Myocyte (in vitro differentiated cells): ENCODE measurements at places on chromosomes 6 and 20. TPM values are rescaled to one million over a fixed set of nuclear protein-coding genes. Genes with fewer than 3 reads are reported as not detected.
A peak's percentile ranks its signal among the peaks of the same experiment; 100 is the strongest.

Gene ASIP
- not detected in 2 replicates for total RNA-seq

Gene FRK
- 8.9 and 10.1 TPM in 2 replicates for total RNA-seq

Gene GPSM3
- 0.27 TPM in 1 of 2 replicates, not detected in the other for total RNA-seq

Gene ESR1
- 0.72 and 0.83 TPM in 2 replicates for total RNA-seq

Gene JPH2
- 263 and 339 TPM in 2 replicates for total RNA-seq

Gene UBE2J1
- 23.6 and 23.9 TPM in 2 replicates for total RNA-seq

Gene PRSS16
- not detected in 2 replicates for total RNA-seq

Gene BPIFB4
- total RNA-seq = not detected in 2 replicates

Gene CAGE1
- total RNA-seq = not detected in 2 replicates

DNA sequence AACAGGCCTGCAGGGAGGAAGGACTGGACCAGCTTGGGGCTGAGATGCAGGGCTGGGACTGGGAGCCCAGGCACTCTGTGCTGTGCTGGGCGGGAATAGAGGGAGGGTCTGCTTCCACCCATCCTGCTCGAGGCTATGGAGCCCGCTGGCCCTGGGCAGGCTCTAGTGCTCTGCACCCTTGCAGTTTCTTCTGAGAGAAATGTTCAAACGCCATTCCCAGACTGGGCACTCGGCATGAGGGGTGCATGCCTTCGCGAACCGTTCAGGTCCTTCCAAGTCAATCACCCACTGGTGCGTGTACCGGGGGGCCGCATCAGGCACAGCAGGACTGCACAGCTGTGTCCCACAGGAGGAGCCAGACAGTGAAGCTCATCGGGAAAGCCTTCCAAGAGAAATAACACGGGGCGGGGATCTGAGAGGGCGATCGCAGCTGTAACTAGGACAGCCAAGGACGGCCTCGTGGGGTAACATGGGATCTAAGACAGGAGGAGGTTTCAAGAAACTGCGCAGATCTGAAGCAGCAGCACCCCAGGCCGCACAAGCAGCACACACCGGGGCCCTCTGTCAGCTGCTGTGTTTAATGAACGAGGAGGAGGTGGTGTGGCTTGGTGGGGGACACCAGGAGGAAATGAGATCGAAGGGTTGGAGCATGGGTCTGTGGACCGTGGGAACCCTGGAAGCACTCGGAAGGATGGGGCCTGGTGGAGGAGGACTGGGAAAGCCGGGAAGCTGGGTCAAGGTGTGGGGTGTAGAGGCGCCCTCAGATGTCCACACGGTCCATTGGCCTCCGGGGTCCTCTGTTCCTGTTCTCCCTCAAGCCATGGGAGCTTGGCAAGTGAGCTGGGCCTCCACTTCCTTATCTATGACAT, 26.1 kb upstream of the PYGB start:
- no peak for DNase-seq

DNA sequence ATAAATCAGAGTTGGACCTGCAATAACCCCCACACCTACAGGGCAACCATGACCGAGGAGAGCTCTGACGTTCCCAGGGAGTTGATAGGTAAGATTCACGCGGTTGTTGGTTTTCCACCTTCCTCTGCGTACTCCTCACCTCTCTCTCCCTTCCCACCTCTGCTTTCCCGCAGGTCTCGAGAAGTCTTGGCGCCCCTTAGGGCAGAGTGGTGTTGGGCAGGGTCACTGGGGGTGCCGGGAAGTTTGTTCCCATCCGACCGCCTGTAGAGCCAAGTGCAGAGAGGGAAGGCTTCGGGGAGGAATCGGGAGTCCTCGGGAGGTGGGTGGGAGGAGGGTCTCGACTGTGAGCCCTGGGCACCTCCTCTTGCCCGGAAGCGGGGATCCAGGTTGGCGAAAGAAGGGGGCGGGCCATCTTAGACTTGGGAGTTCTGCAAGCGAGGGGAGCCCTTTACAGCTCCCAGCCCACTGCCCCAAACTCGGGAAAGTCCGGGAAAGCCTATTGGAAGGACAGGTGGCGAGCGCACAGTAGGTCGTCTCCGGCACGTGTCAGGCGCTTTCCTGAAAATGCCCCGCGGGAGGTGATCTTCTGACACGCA, 672 bp downstream of the CARMIL1 start:
- peak; percentile 20 for DNase-seq

GRCh38 chr6:33817489-33817888, 13.7 kb upstream of the MLN start:
- DNase-seq = no peak

DNA sequence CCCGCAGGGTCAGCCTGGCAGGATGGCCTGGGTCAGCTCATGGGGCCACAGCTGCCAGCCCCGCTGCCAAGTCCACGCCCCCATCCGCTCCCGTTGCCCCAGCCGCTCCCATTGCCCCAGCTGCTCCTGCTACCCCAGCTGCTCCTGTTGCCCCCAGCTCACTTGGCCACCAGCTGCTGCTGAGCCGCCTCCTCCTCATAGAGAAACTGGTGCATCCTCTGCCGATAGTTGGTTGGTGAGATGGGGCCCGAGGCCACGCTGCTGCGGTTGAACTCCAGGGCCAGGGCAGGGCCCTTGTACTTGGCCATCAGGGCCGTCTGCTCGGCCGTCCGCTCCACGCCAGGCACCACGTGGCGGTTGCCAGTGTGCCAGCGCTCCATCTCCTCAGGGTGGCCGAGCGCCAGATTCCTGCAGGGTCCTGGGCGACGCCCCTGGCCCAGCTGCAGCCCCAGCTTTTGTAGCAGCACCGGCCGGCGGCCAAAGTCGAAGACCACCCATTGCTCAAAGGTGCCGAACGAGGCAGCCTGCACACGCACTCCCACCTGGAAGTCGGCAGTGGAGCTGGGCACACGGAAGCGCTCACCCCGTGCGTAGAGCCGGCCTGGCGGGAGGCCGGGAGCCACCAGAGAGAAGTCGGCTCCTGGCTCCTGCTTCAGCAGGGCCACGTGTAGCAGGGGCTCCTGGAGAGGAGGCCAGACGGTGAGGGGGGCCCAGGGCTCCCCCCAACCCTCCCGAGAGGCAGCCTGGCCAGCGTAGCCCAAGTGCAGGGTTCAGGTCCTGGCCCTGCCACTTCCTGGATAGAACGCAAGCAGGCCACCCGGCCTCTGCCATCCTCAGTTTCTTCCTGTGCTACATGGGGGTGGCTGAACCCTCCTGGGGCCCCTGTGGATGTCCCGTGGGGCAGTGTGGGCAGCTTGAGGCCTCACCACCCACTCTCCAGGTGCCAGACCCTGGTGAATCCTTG, 4.8 kb downstream of the HELZ2 start:
- no peak for DNase-seq

DNA sequence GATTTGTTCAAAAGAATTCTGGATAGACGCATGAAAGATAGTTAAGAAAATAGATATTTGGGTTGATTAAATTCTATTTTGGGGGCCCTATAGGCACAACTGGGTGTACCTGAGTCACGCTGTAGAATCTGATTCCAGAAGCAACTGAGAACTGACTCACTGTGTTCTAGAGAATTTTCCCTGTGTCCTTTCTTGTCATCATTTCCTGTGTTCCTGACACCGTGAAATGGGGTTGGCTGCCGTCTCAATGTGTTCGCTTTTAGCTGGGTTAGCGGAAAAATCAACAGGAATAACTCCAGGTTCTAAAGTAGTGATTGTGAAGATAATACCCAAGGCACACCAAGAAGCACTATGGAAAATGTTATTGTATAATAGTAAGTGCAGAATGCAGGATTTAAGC, 5.0 kb downstream of the GCNT2 start:
- DNase-seq = no peak

DNA sequence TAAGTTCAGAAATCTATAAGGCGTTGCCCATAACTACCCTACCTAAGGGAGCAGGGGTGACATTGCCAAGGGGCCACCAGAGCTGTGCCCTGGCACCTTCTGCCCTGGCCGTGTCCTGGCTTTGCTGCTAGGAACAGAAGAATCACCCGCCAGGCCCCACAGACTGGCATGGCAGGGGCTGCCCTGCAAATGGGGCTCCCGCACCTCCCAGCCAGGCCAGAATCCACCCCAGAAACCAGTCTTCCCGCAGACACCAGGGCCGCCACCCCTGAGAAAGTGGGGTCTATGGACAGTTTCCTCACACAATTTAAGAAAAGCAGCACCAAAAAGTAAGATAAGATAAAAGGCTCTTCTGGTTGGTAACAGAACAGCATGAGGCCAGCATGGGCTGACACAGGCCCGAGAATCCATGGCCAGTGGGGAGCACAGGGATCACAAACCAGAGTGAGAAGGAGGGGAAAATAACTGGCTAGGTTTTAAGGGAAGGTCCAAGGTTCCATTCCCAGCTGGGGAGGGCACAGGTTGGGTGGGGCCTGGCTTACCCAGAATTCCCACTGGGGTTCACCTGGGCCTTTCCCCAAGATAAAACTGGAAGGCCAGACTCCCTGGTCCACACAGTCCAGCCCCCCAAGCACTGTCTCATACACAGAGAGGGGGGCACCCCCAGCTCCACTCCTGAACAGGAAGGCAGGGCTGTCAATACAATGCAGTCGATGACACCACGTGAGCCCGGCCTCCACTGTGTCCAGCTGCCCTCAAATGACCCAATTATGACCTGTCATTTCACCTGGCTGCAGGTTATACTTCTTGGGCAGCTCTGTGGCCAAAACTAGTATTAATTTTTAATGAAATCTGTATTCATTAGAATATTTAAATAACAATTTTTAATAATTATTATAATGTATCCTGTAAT, 59.4 kb downstream of the PYGB start:
- DNase-seq = no peak

DNA sequence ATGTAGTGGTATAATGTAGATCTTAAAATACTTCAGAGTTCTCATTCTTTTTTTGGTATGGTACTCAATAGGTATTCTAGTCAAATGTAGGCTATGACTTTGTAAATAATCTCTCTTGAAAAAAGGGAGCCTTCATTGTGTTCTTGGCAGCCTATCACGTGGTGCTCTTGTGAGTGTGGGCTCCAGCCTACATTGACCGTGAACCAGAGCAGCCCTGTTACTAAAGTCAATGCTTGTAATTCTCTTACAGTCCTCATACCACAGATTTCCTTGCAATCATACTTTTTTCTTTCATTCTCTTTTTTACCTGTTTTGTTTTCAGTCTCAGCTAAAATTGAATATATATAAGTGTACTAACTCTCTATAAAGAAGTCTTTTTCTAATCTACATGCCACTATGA, 31.1 kb downstream of the ARID1B start:
- no peak for DNase-seq

GRCh38 chr6:56808871-56809359, 146.0 kb upstream of the BEND6 start:
- peak; percentile 99 for DNase-seq

DNA sequence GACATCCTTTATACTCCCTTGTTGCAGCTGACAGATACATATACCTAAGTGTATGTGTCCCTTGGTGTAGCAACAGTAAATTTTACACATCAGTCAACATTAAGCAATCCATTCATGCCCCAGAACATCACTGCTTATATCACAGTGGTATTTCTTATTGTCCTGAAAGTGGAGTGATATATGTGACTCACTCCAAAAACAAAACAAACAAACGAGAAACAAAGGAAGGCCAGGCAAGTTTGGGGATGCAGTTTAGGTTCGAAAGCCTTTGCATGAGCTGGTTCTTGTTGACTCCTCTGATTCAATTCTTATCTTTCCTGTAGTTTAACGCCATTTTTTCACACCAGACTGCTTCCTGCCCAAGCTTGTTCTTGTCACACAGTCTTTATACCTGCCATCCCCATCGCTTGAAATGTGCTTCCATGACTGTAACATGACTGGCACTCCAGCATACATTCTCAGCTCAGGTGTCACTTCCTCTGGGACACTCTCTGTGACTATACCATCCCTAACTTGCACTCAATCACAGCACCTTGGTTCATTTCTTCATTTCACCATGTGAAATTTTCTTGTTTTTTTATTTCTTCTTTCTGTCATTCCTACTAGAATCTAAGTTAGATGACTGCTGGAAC, 125.0 kb upstream of the TSHZ2 start:
- DNase-seq = no peak

DNA sequence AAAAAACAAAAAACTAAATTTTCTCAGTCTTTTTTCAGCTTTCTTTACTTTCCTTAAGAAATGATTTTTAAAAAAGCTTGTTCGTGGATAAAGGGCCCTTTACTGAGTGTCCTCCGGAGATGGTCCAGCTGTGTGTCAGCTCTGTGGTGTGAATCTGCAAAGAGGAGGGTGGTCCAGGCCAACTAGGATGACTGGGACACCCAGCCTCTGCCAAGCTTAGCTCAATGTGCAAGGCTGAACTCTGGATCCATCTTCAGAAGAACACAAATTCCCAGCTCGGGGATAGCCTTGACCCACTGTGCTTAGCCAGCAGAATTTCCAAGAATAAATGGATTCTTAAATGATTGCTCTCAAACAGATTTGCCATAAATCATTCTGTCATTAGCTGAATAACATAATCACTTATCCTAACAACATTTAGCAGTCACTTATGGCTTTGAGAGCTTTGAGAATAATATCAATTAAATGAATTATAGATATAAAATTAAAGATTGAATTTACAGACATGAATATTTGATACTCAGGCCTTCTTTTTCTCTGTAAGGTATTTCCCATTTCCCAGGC, 14.2 kb upstream of the CALHM5 start:
- DNase-seq = no peak

GRCh38 chr6:159427771-159428170, 258.6 kb downstream of the FNDC1 start:
- no peak for DNase-seq

- DNase-seq = no peak
These were observed 59.1 kb upstream of the TMEM244 start for GRCh38 chr6:129920103-129920798.

GRCh38 chr6:1043458-1043836, 268.5 kb upstream of the FOXQ1 start:
- DNase-seq = no peak

DNA sequence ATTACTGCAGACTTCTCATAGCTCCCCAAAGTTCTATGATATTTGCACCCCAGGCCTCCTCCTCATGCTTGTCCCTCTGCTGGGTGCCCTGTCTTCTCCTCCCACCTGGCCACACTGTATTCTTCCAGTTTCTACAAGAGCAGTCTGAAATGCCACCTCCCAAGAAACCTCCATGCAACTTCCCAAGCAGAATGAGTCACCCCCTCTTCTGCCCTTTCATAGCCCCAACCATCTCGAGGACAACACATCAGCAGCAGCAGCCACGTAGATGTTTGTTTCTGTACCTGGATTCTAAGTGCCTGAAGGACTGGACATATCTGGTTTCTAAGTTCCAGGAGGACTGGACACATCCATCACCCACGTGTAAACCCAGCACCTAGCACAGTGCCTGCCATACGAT, 6.6 kb upstream of the ULBP2 start:
- DNase-seq = no peak

GRCh38 chr20:25116739-25117458, 35.0 kb upstream of the VSX1 start:
- peak; percentile 82 for DNase-seq

GRCh38 chr6:99254616-99255550, 94.6 kb downstream of the FAXC start:
- DNase-seq = no peak

GRCh38 chr6:139833592-139833991, 459.1 kb upstream of the CITED2 start:
- DNase-seq = no peak
